ENCODE measurements at places on chromosomes 1 and 21.

DNA sequence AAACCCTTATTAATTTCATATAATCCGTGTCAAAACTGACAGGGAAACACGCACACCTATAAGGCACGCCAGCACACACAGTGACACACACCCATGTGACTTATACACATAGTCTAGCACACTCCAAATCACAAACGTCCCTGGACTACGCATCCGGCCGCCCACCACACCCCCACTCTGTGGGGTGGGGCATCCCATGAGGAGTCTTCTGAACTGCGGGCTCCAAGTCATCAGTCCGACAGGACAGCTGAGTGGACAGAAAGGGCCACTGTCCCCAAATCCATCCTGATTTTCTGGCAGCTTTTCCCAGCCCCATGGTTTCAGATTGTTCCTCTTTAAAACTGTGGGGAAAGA is 829 bp downstream of the PEA15 start:
- DNase-seq: no peak

GRCh38 chr1:200512191-200512590 is 102.4 kb upstream of the ZNF281 start:
- no peak for DNase-seq

GRCh38 chr1:161218301-161219077 is 3.4 kb downstream of the FCER1G start:
- DNase-seq: no peak

- no peak for DNase-seq
These were observed 3.7 kb upstream of the SEMA4A start for GRCh38 chr1:156149374-156150332.

GRCh38 chr1:59052166-59052590 is 244.7 kb upstream of the FGGY start:
- DNase-seq: no peak

DNA sequence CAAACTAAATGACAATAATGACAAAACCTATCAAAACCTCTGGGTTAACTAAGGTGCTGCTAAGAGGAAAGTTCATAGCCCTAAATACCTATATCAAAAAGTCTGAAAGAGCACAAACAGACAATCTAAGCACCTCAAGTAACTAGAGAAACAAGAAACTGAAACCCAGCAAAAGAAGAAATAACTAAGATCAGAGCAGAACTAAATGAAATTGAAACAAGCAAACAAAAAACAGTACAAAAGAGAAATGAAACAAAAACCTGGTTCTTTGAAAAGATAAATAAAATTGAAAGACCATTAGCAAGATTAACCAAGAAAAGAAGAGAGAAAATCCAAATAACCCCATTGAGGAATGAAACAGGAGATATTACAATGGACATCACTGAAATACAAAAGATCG is 44.8 kb upstream of the KIAA0040 start:
- DNase-seq: no peak

- no peak for DNase-seq
These were observed 123.1 kb upstream of the ZBTB40 start for GRCh38 chr1:22328331-22329147.

DNA sequence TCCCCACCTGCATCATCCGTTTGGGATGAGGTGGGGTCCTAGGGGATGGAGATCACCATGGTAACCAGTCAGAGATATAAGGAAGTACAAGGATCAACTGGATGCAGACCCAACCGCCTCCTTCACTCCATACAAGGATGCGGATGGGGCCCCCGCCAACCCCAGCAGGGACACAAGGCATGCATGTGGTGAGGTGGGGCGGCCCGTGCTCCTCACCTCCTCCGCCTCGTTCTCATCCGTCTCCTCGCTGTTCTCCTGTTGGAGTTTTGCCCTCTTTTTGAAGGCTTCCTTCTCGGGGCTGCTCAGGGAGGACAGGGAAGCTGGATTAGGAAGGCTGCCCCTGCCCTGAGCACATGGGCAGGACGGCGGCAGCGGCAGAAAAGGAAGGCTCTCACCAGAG is 23.8 kb downstream of the KIF21B start:
- DNase-seq: no peak

- no peak for DNase-seq
These were observed 48.9 kb downstream of the PHC2 start for GRCh38 chr1:33381977-33382376.

- DNase-seq: no peak
These were observed 88.1 kb upstream of the SPATA6 start for GRCh38 chr1:48560116-48560515.

Data from NCI-H1930 (cell line).